ENCODE measurements at places on chromosomes 12 and 14.

- no peak for DNase-seq
Observed at GRCh38 chr12:122729583-122730214, 945 bp downstream of the HCAR1 start.

GRCh38 chr12:71392521-71393145 is 47.0 kb upstream of the LGR5 start:
- DNase-seq: peak; percentile 19

- DNase-seq: no peak
Observed at GRCh38 chr14:35949920-35950513, 123.9 kb downstream of the BRMS1L start.

GRCh38 chr12:106274575-106275121 is 26.8 kb upstream of the CKAP4 start:
- DNase-seq: no peak

- DNase-seq: peak; percentile 45
Observed at GRCh38 chr12:47686645-47687240, 19.1 kb downstream of the RPAP3 start.

- DNase-seq: no peak
Observed at GRCh38 chr12:83216230-83216629, 529.5 kb downstream of the TMTC2 start.

DNA sequence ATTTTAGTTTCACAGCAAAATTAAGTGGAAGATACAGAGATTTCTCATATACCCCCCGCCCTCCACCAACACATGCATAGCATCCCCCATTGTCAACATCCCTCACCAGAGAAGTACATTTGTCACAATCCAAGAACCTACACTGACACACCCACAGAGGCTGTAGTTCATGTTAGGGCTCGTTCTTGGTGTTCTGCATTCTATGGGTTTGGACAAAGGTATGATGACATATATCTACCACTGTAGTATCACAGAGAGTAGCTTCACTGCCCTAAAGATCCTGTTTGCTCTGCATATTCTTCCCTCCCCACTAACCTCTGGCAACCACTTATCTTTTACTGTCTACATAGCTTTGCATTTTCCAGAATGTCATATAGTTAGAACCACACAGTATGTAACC is 444.6 kb upstream of the DCN start:
- DNase-seq: no peak

DNA sequence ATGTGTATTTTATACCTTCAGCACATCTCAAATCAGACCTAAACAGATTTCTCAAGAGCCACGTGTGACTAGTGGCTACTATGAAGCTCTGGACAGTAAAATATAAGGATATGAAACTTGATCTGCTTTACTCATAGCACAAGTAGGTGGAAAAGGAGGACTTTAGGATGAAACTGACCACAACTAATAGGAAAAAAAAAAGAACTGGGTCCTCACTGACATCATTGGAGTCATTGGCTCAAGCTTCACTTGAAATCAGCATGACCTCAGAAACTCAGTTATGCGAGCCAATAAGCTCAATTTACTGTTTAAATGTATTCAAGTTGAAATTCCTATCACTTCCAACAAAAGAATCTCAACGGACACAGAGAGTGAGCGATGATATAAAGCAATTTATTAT is 34.1 kb upstream of the CIT start:
- no peak for DNase-seq

DNA sequence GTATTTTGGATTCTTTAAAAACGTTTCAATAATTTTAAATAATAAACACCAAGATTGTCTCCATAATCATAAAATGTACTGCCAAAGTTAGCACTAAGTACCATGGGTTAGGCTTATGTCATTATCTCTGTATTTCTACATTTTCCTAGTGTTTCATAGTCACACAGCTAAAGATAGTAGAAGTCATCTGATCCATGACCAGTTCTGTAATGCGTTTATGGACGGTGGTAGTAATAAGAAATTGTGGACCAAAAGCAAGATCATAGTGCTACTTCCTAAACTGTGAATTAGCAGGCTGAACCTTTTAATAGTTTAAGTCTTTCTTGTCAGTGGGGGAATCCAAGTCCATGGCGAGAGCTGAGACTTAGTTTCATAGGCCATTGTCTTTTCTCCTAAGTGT is 142.1 kb downstream of the AKAP6 start:
- DNase-seq: no peak

DNA sequence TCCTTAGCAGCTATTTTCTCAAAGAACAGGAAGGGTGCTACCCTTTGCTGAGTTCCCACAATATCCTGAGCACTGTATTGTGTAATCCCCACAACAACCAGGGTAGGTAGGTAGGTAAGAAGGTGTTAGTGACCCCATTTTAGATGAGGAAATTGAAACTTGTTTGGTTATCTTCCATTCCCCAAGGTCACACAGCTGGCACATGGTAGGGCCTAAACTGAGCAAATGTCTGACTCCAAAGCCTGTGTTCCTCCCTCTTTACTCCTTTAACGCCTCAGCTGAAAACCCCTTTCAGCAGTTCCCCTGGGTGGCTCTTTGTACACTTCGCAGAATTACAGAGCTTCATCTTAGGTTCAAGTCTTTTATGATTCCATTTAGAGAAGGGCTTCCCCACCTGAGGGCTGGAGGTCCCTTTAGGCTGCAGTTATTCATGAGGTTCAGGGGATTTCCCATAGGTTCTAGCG is 26.5 kb upstream of the RIC8B start:
- peak; percentile 84 for DNase-seq

GRCh38 chr14:51676549-51676948 is 24.8 kb downstream of the FRMD6 start:
- no peak for DNase-seq

DNA sequence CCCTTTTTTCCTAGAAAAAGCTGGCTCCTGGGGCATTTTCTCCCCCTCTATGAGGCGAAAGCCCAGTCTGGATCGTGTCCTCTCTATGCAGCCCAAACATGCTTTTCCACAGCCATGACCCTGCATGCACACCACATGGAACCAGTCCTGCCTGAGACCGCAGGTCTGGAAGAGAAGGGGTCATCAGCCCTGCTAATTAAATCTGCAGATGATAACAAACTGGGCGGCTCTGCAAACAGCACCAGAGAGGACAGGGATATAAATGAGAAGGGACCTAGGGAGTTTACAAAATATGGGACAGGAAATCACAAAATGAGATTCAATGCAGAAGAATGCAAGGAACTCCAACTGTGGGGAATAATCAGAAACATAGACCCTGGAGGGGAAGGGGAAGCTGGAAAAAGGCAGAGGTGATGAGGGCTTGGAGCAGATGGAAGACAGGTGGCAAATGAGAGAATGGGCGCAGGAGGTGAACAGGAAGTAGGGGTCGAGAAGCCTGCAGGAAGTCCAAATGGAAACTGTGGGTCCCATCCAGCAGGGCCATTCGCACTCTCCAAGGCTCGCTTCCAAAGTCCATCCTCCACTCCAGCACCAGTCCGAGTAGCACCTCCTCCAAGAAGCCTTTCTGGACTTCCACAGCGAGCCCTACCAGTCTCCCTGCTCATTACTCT is 76.3 kb downstream of the ANO2 start:
- DNase-seq: no peak

DNA sequence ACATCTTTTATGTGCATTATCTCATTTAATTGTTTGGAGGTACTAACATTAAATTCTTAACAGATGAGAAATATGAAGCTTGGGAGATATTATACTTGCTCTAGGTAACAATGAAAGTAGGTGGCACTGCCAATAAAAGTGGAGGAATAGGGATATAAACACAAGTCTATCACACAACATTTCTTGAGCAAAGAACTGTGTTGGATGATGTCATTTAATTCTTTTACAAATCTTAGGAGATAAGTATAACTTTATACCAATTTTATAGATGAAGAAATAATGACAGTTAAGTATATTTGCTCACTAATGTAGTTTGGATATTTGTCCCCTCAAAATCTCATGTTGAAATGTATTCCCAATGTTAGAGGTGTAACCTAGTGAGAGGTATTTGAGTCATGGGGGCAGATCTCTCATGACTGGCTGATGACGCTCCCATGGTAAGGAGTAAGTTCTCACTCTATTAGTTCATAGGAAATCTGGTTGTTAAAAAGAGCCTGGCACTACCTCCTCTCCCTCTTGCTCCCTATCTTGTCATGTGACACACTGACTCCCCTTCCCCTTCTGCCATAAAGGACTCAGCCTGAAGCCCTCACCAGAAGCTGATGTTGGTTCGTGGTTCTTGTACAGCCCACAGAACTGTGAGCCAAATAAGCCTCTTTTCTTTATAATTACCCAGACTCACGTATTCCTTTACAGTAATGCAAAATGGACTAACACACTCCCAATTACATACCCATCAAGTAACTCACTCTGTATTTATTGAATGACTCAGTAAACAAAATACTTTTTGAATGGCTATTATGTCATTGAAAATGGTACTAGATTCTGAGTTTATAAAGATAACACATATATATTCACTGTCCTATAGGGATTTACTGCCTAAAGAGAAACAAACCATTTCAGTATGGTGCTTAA is 146.8 kb upstream of the KITLG start:
- no peak for DNase-seq

DNA sequence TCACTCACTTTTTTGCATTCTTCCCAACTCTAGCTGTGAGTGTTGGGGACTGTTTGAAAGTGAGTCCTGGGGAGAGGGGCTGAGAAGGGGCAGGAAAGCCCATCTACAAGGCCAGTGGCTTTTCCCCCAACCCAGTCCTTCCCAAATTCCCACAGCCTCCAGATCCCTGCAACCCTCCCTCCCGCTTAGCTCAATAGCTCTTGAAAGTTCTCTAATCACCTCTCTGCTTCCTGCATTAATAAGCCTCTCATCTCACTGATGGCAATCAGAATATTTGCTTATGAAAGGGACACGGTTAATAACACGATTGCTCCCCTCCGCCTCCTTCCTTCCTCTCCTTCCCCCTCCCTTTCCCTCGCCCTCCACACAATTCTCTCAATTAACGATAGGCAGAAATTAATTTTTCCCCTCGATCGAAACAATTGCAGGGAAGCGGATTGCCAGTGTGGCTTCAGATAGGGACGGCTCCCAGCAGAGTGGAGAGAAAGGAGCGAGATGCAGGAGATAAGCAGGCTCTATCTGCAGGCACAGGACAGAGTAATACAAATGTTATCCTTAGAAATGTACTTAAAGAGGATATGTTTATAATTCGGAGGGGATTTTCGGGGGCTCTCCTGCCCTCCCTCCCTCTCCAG is 15.1 kb upstream of the GPATCH2L start:
- DNase-seq: no peak

- no peak for DNase-seq
Observed at GRCh38 chr12:13849456-13849855, 131.9 kb downstream of the GRIN2B start.

- no peak for DNase-seq
Observed at GRCh38 chr12:87772401-87772800, 256.8 kb downstream of the C12orf50 start.

DNA sequence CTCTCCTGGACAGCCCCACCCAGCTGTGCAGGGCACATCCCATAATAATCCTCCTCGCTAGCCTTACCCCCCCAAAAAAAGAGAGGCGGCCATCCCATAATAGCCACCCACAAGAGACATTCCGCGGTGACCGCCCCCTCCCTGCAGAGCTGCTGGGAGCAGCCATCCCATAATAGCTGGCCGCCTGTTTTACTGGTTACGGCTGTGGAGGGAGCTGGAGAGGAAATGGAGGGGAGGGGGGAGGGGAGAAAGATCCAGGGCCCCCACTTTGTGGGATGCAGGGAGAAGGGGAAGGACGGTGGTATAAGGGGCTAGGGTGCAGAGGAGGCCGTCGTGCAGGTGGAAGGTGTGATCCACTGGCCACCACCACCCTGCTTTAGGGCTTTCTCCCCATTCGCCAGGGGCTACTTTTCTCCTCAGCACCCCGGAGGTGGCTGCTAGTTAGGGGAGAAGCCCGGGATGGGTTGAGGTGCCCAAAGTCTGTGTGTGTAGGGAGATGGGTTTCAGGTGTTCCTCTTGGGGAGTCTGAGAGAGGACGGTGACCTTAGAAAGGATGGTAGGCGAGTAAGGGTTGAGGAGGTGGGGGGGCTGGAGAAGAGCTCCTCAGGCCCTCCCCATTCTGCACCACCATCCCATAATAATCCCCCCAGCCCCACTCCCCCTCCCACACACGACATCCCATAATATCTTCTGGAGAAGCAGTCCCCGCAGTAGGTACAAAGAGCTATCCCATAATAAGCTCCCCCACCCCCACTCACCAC is 6.0 kb upstream of the CHD4 start:
- DNase-seq: peak; percentile 72

- no peak for DNase-seq
Observed at GRCh38 chr12:33752854-33753253, 269.4 kb upstream of the ALG10 start.

DNA sequence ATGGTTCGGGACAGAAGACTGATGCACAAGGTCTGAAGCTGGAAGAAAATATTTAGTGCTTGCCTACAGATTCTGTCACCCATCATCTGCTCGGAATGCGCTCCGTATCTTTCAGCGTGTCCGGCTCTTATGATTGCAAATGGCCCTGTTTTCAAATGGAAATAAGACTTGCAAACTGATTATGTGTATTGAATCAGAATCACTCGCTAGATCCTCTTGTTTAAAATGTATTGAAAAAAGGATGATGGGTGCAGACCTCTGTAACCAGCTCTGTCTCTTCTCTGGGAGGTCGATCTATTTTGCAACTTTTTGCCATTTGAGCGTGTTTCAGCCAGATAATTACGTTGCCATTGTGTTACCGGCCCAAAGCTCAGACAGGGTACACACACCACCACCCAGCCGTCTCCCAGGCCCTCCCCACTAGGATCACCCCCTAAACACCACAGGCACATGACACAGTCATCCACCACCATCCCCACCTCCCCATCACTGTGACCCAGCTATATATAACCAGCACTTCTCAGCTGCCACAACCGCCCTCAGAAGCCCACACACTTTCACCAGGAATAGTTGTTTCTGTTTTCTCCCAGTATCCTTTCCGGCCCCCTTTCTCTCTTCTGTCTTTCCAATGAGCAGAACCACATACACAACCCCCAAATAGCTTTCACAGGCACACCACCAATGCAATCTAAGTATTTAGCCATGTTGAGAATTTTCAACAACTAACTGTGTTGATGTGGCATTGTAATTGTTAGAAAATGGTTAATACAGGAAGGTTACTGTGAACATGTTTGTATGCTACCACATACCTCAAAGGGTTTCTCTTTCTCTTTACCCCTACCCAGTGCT is 10.7 kb downstream of the NKX2-1 start:
- DNase-seq: no peak

- DNase-seq: no peak
Observed at GRCh38 chr12:130495156-130495555, 157.5 kb downstream of the PIWIL1 start.

DNA sequence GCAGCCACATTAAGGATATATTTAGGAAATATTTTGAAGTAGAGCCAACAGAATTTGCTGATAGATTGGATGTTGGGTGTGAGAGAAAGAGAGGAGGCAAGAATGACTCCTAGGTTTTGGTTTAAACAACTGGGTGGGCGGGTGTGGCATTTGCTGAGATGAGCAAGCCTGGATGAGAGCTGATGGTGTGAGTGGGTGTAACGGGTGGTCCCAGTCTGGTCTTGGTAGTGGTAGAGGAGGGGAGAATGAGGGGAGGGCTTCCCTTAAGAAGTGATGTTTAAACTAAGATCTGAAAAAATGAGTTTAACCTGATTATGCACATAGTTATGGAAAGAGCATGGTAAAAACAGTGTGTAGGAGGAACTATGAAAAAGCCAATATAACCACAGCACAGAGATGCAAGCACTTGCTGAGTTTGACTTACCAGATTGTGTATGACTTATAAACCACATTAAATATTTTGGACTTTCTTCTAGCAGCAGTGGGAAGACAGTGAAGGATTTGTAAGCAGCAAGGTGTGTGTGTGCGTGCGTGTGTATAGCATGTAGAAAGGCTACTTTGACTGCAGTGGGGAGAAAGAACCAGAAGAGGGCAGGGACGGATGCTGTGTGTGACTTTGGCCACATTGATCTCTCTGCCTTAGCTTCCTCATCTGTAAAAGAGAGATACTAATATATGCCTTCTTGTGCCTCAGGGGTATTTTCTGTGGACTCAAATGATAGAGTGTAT is 139.7 kb downstream of the PRIMA1 start:
- DNase-seq: no peak
